GM03348 (cell line): ENCODE measurements at places on chromosomes 1 and 21.

DNA sequence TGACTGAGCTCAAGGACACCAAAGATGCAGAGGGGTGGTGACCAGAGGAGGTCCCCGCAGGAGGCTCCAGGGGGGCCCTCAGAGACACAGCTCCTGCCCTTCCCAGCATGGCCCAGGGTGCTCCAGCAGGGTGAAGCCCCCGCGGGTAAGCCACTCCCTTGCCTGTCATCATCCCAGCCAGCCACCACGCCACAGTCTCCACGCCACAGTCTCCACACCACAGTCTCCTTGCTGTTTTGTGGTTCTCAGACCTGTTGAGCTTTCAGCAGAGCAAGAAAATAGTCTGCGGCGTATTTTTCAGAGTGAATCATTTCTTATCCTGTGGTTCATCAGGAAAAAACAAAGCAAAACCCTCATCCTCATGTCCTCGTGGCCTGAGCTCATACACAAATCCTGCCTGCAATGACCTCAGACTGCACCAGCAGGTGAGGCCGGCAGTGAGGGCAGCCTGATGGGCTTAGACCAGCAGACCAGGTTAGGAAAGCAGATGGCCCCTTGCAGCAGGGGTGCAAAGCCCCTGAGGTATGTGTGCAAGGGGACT, 25.7 kb upstream of the ABCG1 start:
- no peak for DNase-seq

- DNase-seq = no peak
These were observed 1.8 kb downstream of the PEX11B start for GRCh38 chr1:145916745-145917144.

GRCh38 chr1:56966698-56966999, 834 bp upstream of the C8B start:
- DNase-seq = no peak

GRCh38 chr1:1666526-1666925, 7.7 kb upstream of the CDK11B start:
- no peak for DNase-seq

GRCh38 chr1:226664413-226665101, 74.5 kb downstream of the ITPKB start:
- peak; percentile 82 for DNase-seq

- no peak for DNase-seq
These were observed 360.4 kb upstream of the NR5A2 start for GRCh38 chr1:199667089-199667488.
